ENCODE measurements at places on chromosomes 16 and 17.

- DNase-seq: no peak
Measured at GRCh38 chr17:13140750-13141149, 122.9 kb upstream of the ELAC2 start.

GRCh38 chr17:31838636-31839225 lies 20.3 kb downstream of the COPRS start:
- DNase-seq: no peak

DNA sequence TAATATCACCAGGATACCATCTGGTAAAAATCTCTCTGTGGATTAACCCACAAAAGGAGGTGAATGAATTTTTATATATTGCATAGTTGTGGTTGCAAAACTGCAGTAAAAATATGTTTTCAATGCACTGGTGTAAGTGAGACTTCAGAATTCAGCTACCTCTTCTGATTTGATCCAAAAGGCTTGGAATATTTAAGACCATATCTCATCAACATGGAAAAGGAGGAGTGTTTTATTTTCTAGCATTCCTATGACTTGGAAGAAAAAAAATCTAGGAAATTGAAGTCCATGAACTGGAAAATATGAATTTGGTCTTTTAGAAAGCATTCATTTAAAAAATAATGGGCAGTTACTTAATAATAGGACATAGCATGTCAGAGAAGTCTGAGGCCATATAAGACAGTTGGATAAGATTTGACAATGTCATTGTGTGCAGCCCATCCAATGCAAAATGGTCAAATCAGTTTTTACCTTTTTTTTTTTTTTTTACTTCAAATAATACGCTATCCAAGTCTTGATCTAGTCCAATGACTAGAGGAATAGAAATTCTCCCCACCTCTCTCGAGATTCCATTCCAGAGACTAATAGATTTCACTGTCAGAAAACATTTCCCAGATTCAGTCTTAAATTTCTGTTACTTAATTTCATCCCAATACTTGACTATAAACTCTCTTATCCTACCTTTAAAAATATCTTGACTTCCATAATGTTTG lies 364.9 kb upstream of the PMFBP1 start:
- DNase-seq: peak; percentile 59

DNA sequence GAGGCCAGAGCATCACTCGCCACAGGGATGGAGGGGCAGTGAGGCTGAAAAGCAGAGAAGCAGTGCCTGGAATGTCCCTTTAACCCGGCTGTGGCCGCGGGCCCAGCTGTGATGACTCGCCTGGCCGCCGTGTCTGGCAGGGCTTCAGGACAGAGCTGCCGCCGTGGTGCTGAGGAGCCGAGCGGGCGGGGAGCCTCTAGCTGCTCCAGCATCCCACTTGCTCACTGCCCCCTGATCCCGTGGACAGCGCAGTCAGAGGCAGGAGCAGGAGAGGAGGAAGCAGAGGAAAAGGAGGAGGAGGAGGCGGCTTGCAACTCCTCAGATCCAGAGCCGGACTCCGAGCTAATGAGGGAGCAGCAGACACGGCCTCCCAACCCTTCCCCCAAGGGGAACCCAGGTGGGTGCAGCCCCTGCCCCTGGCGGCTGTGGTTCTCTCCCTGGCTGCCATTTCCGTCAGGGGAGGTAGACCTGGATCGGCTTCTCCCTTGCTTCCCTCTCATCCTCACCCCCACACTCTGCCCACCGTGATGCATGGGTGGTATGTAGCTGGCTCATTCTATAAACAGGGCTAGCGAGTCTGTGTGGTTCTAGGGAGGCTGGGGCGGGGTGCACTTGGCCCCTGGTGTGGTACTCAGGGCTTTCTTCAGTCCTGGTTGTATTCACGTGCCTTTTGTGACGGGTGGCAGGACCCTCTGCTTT lies 165.7 kb downstream of the CMIP start:
- no peak for DNase-seq

DNA sequence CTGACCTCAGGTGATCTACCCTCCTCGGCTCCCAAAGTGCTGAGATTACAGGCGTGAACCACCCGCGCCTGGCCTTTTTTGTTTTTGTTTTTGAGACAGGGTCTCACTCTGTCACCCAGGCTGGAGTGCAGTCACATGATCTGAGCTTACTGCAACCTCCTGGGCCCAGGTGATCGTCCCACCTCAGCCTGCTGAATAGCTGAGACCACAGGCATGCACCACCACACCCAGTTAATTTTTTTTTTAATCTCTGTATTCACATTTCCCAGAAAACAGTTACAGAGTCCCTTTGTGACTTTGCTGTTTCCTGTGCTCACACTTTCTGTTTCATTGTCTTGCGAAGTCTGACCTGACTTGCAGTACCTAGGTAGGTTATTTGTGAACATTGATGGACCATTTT lies 2.7 kb downstream of the CLUAP1 start:
- no peak for DNase-seq

GRCh38 chr16:2331199-2331930 lies 9.2 kb downstream of the ABCA3 start:
- DNase-seq: no peak

GRCh38 chr17:53662608-53663007 lies 160.1 kb upstream of the KIF2B start:
- no peak for DNase-seq

- no peak for DNase-seq
Measured at GRCh38 chr16:30769379-30770089, 7.4 kb downstream of the RNF40 start.

DNA sequence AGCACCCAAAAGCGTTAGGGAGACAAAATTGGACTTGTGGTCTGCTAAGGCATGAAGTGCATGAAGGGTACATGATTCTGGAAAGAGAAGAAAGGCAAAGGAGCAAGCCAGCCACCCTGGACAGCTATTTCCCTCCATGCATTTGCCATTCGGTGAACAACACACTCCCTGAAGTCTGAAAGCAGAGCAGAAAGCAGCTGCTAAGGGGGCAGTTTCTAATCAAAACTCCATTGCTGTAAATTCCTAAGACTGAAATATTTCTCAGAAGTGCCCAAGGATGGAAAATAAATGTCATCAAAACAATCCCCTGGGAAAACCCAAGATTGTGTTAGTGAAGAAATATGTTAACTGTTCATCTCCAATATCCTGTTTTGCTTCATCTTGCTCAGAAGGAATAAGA lies 44.3 kb downstream of the PMP22 start:
- peak; percentile 16 for DNase-seq

- DNase-seq: no peak
Measured at GRCh38 chr17:79919164-79919585, 79.9 kb upstream of the CBX4 start.

- DNase-seq: no peak
Measured at GRCh38 chr17:12247761-12248160, 227.1 kb downstream of the MAP2K4 start.

DNA sequence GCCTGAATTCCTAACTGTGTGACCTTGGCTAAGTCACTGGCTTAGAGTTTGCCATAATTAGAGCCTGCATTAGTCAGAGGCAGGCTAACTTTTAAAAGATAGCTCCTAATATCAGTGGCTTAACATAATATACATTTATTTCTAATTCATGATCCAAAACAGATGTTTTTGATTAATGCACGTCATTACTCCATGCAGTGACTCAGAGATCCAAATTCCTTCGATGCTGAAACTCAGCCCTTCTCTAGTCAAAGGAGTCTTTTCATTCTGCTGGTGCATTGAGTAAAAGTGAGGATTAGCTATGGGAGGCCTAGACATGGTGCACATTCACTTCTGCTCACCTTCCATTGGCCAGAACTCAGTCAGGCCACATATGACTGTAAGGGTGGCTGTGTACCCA lies 49.8 kb downstream of the IRX3 start:
- peak; percentile 31 for DNase-seq

DNA sequence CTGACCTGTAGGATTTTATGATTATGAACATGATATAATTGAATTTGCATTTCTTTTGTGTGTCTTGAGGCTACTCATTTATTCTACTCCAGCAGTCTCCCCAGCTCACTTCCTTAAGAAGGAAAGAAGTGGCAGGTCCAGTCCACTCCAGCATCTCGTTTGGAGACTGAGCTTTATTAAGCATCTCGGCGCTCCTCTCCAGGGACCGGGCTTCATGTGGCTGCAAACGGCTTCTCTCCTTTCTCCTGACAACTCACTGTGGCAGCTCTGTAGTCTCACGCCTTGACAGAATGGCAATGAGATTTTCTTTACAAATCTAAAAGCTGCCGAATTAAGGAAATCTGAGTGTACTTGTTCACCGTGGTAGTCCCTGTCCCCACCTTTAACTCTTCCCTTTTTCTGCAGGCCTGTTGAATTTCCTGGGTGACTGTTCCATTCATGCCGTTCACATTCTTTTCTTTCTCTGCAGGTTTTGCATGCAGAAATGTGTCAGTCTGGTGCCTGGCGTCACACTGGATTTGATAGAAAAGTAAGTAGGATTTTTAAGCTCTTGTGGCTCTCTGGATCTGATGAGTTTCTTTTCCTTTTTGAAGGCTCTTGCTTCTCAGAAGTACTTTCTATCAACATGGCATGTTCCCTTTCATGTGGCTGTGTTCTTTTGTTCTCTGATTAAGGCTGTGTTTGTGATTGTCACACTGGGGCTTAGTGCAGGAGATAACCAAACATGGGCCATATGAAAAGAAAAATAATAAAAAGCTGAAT lies 200.5 kb upstream of the CHMP6 start:
- DNase-seq: no peak

DNA sequence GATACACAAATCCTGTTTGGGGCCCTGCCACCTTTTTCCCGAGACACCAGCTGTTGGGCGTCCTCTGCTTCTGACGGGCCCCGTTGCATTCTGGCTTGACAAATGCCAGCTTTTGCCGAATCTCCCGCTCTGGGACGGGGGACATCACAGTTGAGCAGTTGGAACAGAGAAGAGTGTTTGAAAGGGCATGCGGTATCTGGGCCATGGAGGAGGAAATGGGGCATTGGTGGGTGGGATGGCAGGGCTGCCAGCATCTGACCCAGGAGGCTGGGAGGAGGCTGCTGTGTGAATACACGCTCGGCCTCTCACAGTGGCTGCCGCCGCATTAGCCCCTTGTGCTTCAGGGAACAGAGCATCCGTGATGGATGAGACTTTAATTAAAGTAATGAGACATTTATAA lies 184.3 kb upstream of the TNRC6C start:
- DNase-seq: no peak
